Vagina (tissue), 2 donors: ENCODE measurements at places on chromosomes 1 and 21.
A peak's percentile ranks its signal among the peaks of the same experiment; 100 is the strongest.

GRCh38 chr1:45097944-45098343, 85.9 kb downstream of the UROD start:
- DNase-seq: no peak

- no peak for DNase-seq
Measured at GRCh38 chr1:8462371-8462892, 144.5 kb downstream of the SLC45A1 start.

DNA sequence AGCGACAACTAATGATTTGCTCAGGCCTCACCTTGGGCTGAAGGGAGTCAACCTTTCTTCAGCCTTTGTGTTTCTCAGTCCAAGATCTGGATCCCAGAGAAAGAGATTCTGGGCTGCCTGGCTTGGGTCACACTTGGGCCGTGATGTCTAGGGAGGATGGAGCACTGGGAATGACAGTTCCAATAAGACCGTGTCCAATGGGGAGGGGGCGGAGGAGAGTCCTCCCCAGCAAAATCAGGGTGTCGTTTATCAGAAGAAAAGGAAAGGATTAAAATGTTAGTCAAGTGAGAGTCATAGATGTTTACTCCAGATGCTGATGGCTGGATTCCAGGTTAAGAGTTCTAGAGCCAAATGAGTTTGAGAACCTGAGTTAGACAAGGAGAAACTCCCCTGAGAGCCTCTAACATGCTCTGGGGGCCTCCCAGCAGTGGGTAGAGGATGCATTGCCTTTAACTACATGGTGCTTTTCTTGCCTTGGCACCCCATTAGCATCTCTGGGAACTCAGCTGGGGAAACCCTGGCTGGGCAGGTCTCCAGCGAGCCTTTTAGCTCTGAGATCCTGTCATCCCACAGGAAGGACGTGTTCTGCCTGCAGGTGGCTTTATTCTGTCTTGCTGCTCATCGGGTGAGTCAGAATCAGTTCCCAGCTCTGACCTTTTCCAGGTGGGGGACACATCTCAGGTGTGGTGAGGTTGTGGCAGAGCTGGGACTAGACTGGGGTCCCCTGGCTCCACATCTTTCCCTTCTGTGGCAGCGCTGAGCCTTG, 22.2 kb downstream of the NIPAL3 start:
- no peak for DNase-seq

DNA sequence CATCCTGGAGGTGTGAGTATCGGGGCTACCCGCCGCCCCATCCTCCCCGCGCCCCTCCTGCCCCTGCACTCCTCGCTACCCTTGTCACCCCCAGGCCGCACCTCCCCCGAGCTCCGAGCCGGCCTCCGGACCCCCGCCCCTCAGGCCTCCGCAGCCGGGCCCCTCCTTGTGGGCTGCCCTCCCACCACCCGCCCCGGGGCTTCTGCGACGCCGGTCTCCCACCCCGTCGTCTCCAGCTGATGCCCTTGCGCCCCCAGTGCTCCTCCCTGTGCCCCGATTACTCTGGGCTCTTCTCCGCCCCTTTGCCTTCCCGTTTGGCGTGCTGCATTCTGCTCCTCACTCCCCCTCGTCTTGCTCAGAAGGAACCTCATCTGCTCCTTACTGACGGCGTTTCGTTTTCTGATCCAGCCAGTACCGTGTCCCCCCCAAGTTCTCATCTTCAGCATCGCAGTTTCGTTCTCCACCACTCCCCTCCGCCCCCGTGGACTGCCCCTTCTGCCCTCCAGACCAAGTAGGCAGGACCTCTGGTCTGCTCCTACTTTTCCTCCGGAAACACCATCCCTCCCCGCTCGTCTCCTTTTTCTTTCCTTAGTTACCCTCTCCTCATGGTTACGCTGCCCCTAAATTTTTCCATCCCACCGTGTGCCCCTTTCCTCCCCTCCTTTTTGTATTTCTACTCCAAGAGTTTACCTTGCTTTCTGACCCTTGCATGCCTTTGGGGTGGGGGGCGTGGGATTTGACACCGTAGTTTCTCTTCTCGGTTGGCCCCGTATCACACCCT, 841 bp downstream of the SNX27 start:
- no peak for DNase-seq

- no peak for DNase-seq
Measured at GRCh38 chr1:44229435-44230167, 16.3 kb downstream of the DMAP1 start.

DNA sequence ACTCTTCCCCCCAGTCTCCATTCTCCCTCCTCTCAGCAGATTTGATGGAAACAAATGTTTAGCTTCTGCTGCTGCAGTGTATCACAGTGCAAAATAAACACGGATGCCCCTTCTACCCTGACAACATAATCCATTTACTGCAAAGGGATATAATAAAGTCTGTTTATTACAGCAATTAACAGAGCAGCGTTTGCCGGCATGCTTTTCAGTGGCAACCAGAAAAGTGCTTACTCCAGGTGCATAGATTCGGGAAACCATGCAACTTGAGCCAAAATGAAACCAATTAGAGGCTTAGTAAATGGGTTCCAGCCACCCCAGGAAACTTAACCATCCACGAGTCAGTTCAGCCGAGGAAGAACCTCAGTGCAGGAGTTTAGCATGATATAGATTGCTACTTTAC, 12.9 kb upstream of the LEMD1 start:
- no peak for DNase-seq

GRCh38 chr1:246283771-246284410, 223.2 kb downstream of the SMYD3 start:
- DNase-seq: no peak

GRCh38 chr1:212916481-212917133, 33.7 kb upstream of the VASH2 start:
- DNase-seq: peak; percentile 34

- DNase-seq: no peak
Measured at GRCh38 chr1:39157304-39157703, 47.2 kb upstream of the MACF1 start.

DNA sequence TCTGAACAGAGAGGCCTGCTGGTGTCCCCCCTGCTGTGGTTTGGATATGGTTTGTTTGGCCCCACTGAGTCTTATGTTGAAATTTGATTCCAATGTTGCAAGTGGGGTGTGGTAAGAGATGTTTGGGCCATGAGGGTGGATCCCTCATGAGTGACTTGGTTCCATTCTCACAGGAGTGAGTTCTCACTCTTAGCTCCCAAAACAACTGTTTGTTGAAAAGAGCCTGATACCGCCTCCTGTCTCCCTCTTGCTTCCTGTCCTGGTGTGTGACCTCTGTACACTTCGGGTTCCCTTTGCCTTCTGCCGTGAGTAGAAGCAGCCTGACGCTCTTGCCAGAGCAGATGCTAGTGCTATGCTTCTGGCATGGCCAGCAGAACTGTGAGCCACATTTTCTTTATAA, 60.5 kb downstream of the C21orf91 start:
- no peak for DNase-seq

- DNase-seq: peak; percentile 80
Measured at GRCh38 chr1:204424621-204425020, 13.0 kb upstream of the PPP1R15B start.

DNA sequence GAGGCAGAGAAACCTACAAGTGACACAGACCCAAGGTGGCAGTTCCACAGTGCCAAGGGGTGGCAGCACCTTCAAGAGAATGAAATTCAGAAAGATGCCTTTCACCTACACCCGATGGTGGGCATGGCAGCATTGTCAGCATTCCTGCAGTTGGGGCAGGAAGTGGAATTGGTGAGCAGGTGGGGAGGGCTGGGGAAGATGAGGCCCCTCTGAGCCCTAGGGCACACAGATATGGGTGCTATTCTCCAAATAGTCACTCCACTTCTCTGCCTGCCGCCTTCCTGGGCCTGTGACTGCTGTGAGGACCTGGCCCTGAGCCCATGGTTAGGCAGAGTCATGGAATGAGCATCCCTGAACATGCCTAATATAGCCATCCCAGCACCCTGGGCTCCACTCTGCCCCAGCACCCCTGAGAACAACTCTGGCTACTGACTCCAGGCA, 8.3 kb downstream of the SHISA4 start:
- no peak for DNase-seq

DNA sequence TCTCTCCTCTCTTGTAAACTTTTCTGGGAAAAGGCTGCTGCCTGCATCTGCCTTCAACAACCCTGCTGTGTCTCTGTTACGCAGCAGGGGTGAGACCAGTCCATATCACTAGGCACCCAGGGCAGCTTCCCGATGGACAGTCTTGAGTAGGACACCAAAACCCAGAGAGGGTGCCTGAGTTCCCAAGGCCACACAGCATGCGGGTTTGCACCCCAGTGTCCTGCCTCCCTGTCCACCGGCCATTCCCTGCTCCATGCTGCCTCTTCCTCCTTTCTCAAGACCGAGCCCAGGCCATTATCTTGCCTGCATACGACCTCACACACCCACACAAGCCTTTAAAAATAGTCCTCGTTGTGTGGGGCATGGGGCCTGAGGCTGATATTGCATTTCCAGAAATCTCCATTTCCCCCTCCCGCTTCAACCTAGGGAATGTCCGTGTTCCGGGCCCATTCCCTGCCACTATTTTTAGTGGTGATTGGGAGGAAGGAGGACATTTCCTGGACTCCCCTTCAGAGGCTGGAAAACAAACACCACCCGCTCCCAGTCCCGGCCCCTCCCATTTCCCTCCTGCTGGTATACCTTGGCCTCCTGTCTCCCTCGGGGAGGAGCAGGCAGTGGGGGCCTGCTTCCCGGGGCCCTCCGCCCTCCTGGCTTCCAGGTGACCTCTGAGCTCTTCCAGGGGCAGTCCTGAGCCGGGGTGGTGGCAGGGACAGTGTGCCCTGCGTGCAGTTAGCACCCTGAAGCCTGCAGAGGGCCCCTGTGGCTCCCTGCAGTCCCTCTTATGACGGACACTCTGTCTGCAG, 132.4 kb upstream of the TMEM51 start:
- DNase-seq: no peak

DNA sequence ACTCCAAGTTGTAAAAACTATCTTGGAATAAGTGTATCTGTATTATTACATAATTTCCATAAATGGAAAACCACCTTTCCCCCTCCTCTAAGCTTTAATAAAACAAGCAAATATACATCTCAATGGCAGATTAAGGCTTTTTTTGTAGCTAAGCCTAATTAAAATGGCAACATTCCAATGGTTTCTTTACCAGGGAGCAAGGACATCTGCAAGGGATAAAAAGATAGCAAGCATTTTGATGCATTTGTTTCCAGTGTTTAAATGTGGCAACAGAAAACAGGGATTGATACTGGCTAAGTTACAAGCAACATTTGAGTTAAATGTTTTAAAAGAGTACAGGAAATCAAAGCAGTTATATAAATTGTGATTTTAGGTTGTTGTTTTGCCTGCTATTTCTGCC, 1012.7 kb downstream of the ADGRL2 start:
- no peak for DNase-seq

- DNase-seq: no peak
Measured at GRCh38 chr1:213618094-213618493, 369.7 kb upstream of the PROX1 start.

GRCh38 chr1:47468709-47469389, 31.0 kb downstream of the FOXD2 start:
- no peak for DNase-seq

DNA sequence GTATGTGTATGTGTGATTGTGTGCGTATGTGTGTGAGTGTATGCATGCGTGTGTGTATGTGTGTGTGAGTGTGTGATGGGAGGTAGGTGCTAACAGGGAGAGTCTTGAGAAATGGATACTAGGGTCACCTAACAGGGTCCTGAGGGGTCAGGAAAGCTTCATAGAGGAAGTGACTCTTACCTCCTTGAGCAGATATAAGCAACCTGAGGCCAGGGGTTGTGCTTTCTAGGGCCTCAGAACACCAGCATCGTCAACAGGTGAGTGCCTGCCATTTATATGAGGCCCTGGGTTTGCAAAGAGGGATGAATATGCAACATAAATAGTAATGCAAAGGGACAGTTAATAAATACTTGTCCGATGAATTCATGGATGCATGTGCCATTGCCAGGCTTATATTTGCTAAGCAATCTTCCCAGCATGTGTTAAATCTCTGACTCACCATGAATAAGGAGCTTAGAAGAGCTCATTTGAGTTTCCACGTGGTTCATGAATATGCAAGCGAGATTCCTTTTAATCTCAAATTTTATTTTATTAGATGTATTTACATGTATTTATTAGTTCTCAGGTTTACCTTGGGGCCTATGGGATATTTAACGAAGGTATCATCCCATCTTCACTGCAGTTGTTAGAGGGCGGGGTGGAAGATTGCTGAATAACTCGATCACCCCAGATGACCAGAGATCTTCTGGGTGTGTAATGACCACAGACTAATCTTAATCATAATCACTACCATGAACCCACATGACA, 438.3 kb downstream of the CAMTA1 start:
- DNase-seq: no peak

GRCh38 chr1:32754317-32755097, 51.9 kb upstream of the SYNC start:
- no peak for DNase-seq

- DNase-seq: no peak
Measured at GRCh38 chr1:92797961-92798360, 13.1 kb upstream of the EVI5 start.

GRCh38 chr21:28522014-28522799, 470.5 kb downstream of the LTN1 start:
- no peak for DNase-seq

DNA sequence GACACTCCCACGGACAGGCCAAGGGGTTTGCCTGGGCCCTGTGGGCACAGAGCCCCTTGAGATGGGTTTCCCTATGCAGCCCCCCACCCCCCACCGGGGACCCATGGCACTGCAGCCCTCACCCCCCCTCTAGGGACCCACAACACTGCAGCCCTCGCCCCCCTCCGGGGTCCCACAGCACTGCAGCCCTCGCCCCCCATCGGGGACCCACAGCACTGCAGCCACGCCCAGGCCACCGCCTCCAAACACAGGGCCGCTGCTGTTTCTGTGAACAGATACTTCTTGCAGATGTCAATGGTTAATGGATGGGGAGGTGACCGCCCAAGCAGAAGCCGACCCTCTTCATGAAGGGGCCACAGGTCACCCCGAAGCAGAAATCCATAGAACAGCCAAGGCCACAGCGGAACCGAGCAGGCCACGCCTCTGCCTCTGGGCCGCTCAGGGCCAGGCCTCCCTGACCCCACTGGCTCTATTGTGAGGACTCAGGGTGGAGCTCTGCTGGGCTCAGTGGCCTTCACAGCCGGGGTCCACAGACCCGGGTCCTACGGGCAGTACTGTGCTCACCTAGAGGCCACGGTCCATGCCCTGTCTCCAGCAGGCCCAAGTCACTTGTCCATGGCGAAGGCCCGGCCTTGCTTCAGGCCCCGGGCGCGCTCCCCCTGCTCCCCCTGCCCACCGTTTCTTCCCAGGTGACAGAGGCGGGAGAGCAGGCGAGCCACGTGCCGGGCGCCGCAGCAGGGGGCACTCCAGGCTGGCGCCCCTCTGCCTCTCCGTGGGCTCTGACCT, 4.1 kb upstream of the POFUT2 start:
- DNase-seq: peak; percentile 88

- DNase-seq: no peak
Measured at GRCh38 chr1:228768355-228769000, 33.2 kb downstream of the RHOU start.
